Kidney epithelial cell (primary cell): ENCODE measurements at places on chromosomes 4 and X. TPM values are rescaled to one million over a fixed set of nuclear protein-coding genes. Genes with fewer than 3 reads are reported as not detected.

DNA sequence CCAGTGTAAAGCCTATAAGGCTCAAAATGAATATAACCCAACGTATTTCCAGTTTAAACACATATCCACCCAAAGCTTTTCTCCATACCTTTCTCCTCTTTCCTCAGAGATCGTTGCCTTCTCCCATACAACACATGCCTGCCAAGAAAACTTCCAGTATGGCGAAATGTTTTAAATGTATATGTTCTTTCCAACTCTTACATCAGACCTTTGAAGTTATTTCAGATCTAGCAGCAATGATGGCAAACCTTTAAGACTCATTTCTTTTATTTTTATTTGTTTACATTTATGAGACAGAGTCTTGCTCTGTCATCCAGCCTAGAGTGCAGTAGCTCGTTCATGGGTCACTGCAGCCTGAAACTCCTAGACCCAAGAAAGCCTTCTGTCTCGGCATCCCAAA is 265.4 kb downstream of the BMPR1B start:
- no peak for DNase-seq

DNA sequence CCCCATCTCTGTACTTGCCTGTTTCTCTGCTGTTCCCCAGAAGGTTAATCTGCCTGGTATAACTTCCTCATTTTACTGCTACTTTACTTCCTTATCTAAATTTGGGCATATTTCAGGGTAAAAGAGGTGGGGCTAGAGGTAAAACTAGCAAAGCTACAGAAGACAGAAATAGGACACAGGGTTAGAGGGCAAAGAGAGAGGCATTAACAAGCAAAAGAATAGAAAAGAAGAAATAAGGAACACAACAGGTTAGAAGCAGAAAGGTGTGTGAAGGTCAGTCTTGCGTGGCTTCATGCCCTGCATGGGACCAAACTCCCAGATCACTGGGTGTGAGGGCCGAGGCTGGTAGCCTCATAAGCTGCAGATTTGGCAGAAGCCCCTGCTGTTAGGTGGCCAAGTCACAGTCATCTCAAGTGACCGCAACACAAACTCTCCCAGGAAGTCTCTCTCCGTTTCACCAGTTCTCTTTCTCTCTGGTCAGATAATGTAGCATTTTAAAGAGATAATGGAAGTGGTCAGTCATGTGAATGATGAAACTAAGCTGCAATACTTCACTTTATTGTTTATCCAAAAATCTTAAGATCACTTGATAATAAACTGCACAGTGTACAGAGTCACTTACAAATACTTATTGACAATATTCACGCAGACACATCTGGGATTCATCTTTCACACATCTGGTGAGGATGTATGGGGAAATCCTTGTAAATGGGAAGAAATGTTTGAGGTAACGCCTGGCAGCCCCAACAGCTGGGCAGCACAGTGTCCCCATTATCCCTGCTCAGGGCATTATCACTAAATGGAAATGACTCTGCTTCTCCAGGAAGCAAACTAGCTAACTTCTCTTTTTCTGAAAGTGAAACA is 16.4 kb downstream of the TMEM154 start:
- DNase-seq = no peak

GRCh38 chrX:70092247-70092646 is 30.0 kb downstream of the OTUD6A start:
- DNase-seq = no peak

DNA sequence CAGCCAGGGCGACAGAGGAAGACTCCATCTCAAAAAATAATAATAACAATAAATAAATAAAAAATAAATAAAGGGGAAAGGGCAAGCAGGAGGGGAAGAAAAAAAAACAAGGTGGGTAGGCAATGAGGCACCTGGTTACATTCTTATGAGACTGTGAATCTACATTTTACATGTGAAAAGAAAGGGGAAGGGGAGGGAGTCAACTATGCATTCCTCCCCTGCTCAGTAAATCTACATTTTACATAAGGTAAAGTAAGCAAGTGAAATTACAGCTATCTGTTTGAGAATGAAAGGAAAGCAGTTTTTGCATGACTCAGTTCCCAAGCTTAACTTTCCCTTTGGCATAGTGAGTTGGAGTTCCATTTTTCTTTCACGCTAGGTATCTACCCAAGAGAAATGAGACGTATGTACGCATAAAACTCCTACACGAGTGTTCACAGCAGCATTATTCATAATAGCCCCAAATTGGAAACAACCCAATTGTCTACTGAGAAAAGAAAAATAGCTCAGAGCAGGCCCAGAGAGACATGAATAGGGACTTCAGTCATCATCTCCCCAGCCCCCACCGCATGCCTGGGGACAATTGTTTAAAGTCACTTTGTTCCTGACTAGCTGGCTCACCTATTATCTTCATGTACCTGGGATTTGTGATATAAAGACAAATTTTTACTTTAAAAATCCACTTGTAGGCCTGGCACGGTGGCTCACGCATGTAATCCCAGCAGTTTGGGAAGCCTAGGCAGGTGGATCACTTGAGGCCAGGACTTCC is 52.4 kb downstream of the DDX3X start:
- no peak for DNase-seq

DNA sequence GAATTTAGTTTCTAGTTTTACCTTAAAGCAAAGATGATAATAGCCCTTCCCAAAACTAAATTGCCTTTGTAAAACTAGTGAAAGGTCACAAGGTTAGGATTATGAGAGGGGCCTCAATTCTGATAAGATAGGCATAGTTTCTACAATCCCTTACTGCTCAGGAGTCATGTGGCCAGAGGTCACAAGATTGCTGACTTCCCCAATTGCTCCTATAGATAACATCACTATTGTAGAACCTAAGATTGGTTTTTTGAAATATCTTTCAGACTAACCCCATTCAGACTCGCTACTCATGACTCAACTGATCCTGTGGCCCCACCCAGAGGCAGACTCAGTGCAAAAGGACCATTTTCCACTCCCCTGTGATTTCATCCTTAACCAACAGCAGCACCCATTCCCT is 70.3 kb downstream of the SCD5 start:
- no peak for DNase-seq

GRCh38 chr4:118770741-118771187 is 65.2 kb downstream of the SEC24D start:
- no peak for DNase-seq

DNA sequence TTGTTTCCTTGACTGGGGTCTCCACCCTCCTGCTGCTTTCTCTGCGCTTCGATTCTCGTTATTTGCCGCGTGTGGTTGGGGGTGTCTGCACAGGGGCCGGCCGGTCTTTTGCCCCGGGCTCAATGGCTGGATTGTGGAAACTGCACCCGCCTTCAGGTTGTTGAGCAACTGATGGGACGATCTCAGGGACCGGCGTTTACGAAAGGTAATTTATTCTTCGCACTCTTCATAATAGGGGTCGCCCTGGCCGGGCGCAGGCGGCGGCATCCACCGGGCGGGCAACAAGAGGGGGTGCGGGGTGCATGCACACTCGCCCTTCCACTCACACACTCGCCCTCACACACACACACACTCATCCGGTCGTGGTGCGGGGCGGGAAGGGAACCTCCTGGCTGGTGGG is 1.4 kb downstream of the ADGRL3 start:
- no peak for DNase-seq

RASGEF1B gene
- 13.6 and 14.0 TPM in 2 replicates for total RNA-seq

EREG gene
- 4.3 and 7.5 TPM in 2 replicates for total RNA-seq

DCAF8L2 gene
- total RNA-seq = not detected in 2 replicates

AMTN gene
- 0.21 TPM in 1 of 2 replicates, not detected in the other for total RNA-seq

F11 gene
- not detected in 2 replicates for total RNA-seq

TBC1D25 gene
- total RNA-seq = 6.6 and 10.4 TPM in 2 replicates

TMEM185A gene
- total RNA-seq = 15.0 and 15.3 TPM in 2 replicates

PDZD4 gene
- total RNA-seq = 0.68 and 1.8 TPM in 2 replicates

FGB gene
- total RNA-seq = 1.5 and 3.7 TPM in 2 replicates
